ENCODE measurements at places on chromosomes 5 and 9.
A peak's percentile ranks its signal among the peaks of the same experiment; 100 is the strongest.

GRCh38 chr5:161446655-161447054, 99.9 kb downstream of the GABRB2 start:
- no peak for DNase-seq

- no peak for DNase-seq
Observed at GRCh38 chr5:56838409-56839039, 23.2 kb downstream of the MAP3K1 start.

DNA sequence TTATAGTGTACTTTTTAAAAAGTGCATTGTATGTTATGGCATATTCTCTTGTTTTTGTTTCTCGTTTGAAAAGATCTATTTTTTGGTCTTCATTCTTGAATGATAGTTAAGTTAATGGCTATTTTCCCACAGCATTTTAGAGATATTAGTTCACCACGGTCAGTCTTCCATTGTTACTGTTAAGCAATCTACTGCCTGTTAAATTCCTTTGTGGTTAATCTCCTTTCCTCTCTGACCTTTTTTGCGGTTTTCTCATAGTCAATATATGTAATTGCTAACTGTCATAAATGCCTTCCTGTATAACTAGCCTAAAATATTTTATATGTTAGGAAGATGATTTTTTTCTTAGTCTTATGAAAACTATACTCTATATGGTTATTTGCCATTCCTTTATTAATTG, 250.8 kb upstream of the FBXL7 start:
- DNase-seq, result no peak

DNA sequence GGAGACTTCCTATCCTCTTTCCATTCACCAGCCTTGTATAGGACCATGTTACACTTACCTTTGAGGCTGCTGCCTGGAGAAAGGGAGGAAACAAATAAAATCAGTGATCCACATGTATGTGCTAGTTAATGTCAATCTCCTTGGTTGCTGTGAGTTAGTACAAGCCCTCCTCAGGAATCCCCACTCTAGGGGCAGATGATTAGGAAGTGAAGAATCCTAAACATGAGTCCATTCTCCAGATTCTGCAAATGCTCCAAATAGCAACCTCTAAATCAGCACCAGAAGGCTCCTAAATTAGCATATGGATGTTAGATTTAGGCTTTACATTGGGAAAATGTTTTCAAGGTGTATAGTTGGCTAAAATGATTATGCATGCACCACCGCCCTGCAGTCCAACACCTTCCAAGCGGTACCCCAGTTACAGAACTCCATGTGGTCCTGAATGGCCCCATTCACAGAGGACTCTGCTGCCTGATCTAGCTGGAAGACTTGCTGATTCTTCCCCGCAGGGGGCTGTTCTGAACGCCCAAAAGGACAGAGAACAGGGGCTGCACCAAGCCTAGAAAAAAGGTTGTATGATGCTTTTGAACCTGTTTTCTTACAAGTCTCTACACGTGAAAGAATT, 123.2 kb downstream of the TLE1 start:
- DNase-seq, result no peak

DNA sequence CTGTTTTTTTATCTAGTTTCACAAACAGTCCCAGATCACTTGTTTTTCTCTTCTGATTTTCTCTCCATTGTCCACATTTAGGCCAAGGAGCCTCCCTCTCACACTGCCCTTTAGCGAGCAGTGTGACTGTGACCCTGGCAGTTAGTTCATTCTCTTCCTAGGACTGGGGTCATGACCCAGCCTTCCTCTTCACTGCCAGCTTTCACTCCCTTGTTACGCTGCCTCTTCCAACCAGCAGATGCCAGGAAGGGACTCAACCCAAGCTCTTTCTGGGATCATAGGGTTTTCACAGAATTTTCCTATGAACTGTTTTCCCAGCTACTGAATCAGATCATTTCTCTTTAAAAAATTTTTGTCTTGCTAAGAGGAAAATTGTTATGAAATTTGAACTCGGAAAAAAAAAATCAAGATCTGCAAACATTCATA, 70.9 kb downstream of the LMNB1 start:
- DNase-seq, result no peak

DNA sequence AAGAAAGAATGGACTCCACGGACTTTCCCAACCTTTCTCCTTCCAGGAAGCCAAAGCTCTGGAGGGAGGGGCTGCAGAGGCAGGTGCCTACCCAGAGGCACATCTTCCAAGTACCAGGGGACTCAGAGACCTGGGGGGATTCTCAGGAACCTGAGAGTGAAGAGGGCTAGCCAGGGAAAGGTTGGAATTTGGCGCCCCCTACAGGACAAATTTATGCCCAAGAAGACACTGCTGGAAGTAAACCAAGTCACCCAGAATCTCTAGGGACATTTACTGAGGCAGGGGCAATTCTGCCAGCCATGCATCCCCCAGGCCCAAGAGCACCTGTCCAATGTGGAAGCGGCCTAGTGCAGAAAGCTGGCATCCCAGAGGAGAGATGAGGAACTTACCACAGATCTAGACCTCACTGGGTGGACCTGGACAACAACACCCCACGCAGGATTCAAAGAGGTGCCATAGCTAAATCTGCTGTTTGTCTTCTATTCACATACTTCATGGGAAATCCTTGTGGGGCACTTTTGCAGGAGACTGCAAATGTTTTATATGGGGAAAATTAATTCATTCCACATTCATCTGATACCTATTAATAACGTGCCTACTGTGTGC, 25.9 kb upstream of the IDNK start:
- DNase-seq, result peak; percentile 63

GRCh38 chr5:72369711-72370110, 49.5 kb downstream of the PTCD2 start:
- no peak for DNase-seq

DNA sequence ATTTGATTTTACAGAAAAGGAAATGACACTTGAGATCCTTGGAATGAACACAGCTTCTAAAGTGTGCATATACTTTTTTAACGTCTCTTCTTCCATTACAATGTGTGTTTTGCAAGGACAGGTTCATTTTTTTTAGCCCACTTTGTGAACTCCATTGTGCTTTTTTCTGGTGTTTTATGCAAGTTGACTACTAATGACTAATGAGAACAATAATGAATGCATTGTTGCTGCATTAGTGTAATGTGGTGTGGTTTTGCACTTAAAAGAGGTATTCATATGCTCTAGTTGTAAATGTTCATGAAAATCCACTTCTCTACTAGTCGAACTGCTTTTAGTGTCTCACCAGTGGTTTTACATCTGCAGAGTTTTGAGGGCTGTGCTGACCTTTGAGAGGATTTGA, 93.6 kb downstream of the UHRF2 start:
- no peak for DNase-seq

DNA sequence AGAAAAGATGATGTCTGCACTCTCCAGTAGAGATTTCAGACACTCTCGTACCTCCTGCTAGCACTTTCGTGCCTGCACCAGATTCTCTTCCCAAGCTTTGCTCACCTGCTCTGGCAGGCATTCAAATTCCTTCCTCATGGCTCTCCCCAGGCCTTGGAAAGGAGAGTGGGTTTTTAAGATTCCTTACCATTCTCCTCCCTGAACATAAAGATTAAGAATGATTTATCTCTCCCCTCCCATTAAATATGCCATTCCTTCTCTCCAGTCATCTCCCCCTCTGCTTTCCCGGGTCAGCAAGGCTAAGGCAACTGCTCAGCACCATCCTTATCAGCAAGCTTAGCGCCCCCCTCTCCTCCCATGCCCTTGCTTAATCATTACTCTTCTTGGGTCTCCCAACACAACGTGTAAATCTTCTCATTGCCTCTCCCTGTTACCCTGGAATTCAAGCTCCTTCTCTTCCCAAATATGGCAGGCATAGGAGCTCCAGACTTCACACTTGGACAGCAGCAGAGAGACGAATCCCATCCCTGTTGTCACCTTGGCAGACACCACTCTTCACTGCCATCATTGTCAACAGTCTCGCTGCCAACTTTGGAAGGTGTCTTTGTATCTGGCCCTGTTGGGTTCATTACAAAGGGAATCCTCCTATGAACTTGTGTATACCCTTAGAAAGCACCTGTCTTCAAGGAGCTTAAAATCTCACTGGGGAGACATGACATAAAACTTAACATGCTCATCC, 332.9 kb downstream of the SLIT3 start:
- DNase-seq, result no peak

DNA sequence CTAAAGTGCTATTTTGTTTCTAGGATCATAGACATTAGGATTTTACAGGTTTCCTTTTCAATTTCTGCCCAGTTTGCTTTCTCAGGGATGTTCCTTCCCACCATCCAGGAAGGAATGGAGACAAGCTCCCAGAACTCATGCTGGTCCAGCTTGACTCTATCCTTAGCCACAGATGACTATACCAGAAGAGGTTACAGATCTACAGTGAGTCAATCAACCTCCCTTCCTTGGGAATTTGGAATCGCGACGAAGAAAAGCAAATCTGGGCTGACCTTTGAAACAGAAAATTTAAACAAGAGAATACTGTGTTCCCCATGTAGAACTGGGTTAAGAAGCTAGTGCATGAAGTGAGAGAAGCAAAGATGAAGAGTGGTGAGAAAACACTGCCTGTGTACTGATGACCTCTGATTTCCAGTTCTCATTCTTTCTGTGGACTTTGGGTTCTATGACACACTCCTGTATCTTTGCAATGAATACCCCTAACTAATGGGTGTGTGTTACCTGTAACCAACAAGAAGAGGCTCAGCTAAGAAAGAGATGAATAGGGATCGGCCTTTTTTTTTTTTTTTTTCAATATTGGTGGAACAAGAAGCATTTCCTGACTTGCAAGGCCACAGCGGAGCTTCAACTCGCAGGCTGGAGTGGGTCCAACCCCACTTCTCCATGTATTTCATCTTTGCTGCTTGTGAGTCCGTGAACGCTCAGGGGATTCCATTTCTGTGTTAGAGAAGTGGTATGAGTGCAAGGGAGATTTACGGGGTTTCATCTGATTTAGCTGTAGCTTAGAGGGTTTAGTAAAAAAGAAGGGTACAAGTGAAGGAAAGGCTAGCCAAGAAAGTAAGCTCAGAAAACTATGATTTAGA, 563.9 kb upstream of the CLINT1 start:
- DNase-seq, result no peak

DNA sequence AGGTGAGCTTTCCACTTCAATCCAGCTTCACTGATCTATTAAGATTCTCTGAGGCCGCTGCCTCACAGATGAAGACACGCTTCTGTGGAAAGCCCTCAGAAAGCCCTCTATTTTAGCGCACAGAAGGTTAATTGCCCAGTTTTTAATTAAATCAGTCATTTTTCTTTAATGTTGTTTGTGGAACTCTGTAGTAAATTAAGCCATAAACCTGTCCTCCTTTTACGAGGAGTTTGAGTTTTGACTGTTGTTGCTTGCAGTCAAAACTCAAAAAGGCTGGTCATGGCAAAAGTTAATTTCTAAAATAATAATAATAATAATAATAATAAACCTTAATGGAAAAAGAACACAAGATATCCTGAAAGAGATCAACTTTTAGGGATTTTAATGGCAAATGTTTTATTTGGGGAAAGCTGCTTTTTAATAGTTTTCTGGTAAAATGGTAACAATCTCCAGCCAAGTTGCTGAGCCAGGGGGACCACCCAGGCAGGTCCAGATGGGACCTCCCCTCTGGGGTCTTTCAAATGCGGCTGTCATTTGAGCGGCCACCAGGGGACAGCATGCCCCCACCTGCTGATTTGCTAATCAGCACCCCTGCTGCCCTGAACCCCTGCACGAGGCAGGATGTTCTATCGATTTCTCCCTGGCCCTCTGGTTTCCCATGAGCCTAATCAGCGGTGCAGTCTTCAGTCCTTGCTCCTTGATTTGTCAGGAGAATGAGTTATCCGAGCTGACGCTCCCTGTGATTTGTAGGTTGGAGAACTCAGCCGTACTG, 247.2 kb downstream of the FSTL4 start:
- peak; percentile 48 for DNase-seq

DNA sequence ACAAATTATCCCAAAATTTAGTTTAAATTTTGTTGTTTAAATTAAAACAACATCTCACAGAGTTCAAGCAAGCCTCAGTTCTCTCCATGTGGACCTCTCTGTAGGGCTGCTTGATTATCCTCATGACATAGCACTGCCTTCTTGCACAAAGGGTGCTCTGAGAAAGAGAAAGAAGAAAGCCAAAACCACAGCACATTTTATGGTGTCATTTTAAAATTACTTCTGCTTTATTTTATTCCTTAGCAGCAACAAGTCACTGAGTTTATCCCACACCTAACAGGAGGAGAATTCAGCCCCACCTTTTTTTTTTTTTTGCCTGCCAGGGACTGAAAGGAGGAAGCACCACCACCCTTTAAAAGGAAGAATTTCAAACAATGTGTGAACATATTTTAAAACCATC, 12.8 kb upstream of the KCNV2 start:
- DNase-seq, result no peak

DNA sequence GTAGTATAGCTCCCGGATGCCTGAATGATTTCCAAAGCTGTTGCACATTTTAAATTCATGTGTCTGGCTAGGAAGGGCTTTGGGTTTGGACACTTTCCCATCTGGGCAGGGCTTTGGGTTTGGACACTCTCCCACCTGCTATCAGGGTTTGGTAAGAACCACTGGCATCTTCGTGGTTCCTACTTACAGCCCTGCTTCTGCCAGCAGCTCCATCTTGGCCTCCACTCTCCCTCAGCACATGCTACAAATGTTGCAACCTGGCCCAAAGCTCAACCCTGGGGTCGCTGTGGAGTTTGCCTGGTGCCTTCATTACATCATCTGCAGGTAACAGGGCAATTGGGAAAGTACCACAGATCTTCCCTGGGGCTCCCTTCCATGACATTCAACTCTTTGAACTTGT, 3.5 kb downstream of the TMCO6 start:
- DNase-seq, result no peak

DNA sequence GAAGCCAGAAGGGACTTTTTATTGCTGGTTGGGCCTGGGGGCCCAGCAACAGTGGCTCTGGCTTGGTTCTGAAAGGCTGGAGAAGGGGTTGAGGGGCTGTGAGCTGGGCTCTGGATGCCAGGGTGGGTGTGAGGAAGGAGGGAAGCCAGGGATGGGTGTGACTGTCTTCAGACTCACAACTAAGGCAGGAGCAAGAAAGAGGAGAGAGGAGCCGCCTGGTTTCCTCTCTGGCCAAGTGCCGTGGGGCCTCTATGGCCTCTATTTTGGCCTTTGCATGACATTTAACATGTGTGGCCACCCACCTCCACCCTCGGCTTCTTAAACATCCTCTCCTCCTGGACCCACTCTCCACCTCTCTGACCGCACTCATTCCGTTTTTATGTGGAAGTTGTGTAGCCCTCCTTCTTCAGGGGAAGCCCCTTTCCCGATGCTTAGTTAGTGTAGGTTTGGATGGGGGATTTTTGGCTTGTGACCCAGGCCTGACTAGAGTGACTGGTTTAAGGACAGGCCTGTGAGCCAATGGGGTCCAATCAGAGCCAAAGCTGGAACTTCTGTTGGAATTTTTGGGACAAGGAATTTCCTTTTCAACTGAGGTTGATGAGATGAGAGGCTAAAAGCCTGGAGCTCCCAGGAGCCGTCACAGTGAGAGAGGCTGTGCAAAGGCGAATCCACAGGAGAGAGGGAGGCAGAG, 517.8 kb downstream of the CCDC171 start:
- no peak for DNase-seq
